ENCODE measurements at places on chromosomes 11 and 22. TPM values are rescaled to one million over a fixed set of nuclear protein-coding genes. Genes with fewer than 3 reads are reported as not detected.

DNA sequence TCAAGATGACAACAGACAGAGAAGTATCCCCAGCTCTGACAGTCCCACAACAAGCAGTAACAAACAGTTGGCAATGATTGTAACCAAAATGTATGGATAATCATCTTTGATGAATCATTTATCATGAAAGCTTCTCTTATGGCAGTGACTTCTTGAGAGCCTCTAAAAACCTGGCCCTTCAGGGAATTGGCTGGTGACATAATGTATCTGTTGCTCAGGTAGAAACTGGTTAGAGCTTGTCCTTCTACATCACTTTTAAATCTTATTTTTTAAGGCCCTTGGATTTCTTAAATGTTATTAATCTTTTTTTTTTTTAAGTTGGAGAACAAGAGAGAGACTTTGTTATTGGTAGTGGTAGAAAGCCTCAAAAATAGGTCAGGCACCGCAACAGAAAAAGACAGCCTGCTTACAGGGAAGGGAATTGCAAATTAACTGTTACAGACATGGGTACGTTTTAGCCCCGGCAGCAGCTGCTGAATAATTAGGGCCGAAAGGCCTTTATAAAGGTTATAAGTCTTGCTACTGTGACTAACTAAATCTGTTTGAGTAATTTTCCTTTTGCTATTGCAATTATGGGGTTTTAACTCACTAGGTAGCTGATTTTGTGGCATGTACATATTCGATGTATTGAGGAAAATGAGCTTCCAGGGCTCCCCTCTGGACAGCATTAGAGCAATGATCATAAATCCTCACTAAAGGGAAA lies 207.7 kb upstream of the LRRC4C start:
- H3K4me1 ChIP-seq: no peaks in the 10 kb centered on the region
- H3K4me3 ChIP-seq: no peak overlapping the region
- H3K36me3 ChIP-seq: no peaks in the 10 kb centered on the region
- no peak overlapping the region for H3K27ac ChIP-seq
- no peak for DNase-seq
- H3K27me3 ChIP-seq: no peaks in the 10 kb centered on the region

KRTAP5-9 gene
- total RNA-seq: not detected

GRCh38 chr11:5307256-5308019 lies 5.7 kb upstream of the OR51B4 start:
- no peaks in the 10 kb centered on the region for H3K4me1 ChIP-seq
- no peak for DNase-seq
- H3K4me3 ChIP-seq: no peak overlapping the region
- no peaks in the 10 kb centered on the region for H3K36me3 ChIP-seq

DNA sequence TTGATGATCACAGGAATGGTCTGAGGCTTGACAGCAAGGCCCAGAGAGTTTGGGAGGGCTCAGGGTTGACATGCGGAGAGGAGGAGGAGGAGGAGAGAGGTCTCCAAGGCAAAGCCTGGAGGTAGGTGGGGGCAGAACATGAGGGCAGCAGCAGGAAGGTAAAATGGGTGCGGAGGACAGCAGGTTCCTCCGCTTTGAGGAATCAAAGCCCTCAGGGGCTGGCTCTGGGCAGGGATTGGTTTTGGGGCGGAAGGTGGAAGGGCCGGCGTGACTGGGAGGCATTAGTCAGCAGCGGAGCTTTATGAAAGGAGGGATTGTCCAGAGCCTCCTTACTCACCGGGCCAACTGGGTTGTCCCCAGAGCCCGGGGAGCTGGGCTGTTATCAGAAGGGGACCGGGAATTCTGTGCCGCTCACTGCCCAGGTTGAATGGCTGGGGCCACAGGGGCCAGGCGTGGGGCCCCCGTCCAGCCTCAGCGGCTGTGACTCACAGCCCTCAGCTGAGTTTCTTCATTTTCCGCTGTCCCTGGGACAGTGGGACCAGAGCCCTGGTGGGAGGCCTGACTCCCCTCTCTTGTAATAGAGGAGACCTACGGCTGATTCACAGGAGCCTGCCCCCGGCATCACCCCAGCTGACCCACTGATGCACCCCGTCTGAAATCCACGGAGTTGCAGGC lies 36.2 kb downstream of the LIF start:
- H3K4me1 ChIP-seq: peaks cover 27% of the 10 kb centered on the region
- no peak for DNase-seq
- no peaks in the 10 kb centered on the region for H3K36me3 ChIP-seq
- H3K27ac ChIP-seq: no peak overlapping the region

DNA sequence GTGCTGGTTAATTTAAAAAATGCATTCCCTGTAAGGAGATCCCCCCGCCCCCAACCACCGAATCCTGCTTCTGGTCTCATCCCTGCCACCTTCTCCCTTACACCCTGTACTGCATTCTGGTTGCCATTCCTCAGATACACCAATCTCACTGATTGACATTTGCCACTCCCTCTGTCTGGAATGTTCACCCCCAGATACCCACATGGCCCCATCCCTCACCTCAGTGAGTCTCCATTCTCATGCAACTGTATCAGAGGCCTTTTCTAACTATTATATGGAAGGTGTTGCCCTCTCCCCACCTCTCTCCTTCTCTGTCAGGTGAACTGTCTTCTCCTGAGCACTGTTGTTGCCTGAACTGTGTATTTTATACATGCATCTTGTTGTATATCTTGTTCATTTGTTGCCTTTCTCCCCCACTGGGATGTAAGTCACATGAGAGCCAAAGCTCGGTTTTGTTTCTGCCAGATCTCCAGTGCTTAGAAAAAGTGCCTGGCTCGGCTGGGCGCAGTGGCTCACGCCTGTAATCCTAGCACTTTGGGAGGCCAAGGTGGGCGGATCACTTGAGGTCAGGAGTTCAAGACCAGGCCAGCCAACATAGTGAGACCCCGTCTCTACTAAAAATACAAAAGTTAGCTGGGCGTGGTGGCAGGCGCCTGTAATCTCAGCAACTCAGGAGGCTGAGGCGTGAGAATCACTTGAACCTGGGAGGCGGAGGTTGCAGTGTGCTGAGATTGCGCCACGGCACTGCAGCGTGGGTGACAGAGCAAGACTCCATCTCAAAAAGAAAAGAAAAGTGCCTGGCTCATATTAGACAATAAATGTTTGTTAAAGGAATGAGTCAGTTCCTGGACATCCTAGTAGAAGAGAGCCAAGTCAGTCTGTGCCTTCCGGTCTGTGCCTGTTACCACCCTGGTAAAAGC lies 61.0 kb downstream of the TNRC6B start:
- H3K4me1 ChIP-seq: peaks cover 22% of the 10 kb centered on the region
- peak; percentile 55 for DNase-seq
- H3K4me3 ChIP-seq: no peak overlapping the region
- H3K27me3 ChIP-seq: no peaks in the 10 kb centered on the region

DNA sequence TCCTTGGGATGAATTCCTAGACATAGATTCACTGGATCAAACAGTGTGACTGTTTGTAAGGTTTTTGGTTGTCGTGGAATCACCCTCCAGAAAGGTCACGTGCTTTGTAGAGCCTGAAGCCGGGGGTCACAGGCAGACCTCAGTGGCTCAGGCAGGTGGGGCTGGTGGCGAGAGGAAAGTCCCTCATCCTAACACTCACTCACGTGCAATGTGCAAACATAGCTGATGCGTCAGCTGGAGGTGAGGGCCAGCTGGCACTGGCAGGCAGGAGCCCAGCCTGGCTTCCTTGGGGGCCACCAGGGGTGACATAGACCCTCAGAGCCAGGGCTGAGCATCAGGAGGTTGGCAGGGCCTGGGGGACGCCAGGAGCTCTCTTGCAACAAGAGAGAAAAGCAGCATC lies 90.0 kb downstream of the ARHGAP8 start:
- no peaks in the 10 kb centered on the region for H3K4me1 ChIP-seq
- no peak for DNase-seq
- no peak overlapping the region for H3K4me3 ChIP-seq

GRCh38 chr22:26610072-26610958 lies 7.5 kb downstream of the CRYBB1 start:
- H3K4me3 ChIP-seq: no peak overlapping the region
- no peak overlapping the region for H3K27ac ChIP-seq
- no peak for DNase-seq
- H3K27me3 ChIP-seq: peaks cover 5% of the 10 kb centered on the region
- H3K4me1 ChIP-seq: no peaks in the 10 kb centered on the region

C22orf23 gene
- total RNA-seq: 0.57 TPM

Measured in adrenal gland (tissue), 19 donors.